Fibroblast of skin of right quadriceps (primary cell): ENCODE measurements at places on chromosomes 3 and 15.
A peak's percentile ranks its signal among the peaks of the same experiment; 100 is the strongest.

DNA sequence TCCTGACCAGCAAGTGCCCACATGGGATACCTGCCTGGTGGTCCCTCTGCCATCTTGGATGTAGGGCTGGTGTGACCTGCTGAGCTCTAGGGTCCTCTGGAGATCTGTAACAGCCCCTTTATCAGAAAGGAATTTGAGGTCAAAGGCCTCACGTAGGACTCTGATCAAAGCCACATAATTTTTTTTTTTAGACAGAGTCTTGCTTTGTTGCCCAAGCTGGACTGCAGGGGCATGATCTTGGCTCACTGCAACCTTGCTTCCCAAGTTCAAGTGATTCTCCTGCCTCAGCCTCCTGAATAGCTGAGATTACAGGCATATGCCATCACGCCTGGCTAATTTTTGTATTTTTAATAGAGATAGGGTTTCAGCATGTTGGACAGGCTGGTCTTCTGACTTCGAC, 9.5 kb downstream of the ITGB5 start:
- no peak for DNase-seq

GRCh38 chr3:108448593-108448992, 61.8 kb downstream of the MYH15 start:
- DNase-seq: no peak

GRCh38 chr3:27133060-27133459, 236.1 kb downstream of the NEK10 start:
- no peak for DNase-seq

DNA sequence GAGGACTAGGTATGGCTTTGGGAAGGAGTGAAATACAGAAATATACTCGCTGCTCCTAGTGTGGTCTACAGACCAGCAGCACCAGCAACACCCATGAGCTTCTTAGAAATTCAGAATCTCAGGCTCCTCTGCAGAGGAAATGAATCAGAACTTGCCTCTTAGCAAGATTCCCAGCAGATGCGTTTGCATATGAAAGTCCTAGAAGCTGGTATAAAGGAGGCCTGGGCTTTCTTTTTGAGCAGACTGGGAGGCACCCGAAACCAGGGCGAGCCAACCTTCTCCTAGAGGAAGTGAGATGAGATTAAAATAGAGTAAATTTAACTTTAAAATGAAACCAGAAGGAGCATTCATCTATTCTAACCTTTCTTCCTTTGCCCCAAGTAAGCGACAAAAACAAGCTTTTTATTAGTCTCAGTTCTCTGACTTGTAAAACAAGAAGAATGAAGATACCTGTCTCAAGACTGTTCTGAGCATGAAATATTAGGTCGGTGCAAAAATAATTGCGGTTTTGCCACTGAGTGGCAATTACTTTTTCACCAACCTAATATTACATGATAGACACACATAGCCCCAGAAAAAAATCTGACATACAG, 140.0 kb downstream of the PDZRN3 start:
- peak; percentile 39 for DNase-seq

DNA sequence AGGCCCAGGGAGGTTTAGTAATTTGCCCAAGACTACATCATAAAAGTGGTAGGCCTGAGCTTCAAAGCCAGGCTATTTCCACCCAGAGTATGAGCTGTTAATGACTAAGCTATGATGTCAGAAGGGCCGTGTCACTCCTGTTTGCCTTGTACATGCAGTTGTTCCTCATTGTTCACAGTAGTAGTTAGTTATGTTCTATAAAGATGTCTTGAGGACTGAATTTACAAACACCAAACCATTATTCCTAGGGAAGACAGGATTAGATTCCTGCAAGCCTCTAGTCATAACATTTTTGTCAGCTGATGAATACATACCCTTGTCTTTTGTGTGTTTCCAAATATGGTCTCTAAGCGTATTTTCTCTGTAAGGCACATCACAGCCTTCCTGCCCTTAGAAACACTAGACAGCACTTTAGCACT, 20.9 kb upstream of the LARS2 start:
- peak; percentile 93 for DNase-seq

DNA sequence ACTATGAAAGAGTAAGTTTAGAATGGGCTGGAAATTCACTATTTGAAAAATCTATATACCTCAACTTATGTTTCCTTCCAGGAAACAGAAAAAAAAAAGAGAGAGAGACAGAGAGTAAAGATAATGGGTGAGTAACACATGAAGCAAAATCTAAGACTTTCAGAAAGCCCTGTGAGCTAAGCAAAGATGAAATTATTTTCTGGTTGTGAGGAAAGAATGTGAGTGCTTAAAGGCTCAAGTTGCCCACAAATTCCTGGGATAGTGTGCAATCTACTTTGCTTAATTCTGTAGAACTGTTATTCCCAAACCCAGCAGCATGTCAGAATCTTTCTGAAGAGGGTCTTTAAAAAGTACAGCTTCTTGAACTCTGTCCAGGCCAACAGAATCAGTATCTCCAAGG, 337.7 kb upstream of the AGTR1 start:
- DNase-seq: peak; percentile 78

GRCh38 chr15:70823196-70823595, 30.8 kb downstream of the LARP6 start:
- peak; percentile 19 for DNase-seq

DNA sequence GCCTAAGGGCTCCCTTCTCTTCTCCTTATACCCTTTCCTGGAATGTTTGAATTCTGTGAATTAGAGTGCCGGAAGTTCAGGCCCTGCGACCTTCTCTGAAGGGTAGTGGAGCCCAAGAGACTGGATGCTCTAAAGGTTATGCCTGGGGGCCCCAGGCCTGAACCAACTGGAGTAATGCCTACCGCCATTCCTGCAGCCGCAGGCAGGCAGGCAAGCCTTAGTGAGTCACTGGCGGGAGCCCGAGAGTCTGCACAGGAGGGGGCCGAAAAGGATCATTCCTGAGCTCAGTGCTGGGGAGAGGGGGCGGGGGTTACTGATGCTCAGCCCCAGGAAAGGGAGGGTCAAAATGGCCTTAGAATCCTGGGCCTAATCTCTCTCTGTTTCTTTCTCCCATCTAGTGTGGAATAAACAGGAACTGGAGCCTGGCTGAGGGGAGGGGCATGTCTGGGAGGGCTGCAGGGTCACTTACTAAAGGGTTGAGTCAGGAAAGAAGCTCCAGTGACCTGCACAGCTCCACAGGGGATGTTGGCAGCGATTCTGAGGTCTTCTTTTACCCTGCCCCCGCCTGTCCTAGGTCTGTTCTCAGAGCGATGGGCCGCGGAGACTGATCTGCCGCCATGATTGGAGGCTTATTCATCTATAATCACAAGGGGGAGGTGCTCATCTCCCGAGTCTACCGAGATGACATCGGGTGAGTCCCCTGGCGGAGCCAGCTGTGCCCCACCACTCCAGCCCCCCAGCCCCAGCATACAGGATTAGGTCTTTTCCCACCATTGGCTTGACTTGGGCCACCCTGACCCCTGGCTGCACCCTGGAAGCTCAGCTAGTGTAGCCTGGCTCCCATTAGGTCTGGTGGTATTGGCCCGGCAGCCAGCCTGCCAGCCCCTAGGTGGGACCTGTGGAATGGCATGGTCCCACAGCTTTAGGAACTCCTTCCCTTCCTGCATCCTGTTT, 2.0 kb downstream of the AP2M1 start:
- peak; percentile 97 for DNase-seq

DNA sequence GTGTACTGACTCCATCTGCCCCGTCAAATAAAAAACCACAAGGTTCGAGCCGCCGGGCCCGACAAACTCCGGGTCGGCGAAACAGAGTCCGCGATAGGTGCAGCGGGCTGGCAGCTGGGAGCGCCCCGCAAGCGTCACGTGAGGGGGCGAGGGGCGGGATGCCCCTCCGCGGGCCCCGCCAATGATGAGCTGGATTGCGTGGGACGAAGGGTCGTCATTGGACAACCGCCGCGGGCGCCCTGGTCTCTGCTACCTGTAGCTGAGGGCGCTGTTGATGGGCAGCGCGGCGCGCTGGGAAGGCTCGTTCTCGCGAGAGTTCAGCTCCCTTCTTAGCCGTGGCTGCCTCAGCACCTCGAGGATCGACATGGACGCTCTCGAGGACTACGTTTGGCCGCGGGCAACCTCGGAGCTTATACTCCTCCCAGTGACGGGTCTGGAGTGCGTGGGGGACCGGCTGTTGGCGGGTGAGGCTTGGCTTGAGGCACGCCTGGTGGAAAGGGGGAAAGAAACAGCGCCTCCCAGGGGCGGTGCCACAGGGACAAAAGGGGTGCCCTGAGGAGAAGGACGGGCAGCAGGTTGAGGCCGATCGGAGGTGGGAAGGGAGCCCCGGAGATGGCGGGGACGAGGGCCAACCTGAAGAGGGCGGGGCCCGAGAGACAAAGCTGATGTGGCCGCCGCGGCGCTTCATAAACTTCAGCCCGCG, at the start of gene WDR6:
Gene WDR6 (plus strand): TSS at position 324 of the 703 bp plus-strand sequence. CDS start 41 bp downstream, at position 365.
- DNase-seq: peak; percentile 98

DNA sequence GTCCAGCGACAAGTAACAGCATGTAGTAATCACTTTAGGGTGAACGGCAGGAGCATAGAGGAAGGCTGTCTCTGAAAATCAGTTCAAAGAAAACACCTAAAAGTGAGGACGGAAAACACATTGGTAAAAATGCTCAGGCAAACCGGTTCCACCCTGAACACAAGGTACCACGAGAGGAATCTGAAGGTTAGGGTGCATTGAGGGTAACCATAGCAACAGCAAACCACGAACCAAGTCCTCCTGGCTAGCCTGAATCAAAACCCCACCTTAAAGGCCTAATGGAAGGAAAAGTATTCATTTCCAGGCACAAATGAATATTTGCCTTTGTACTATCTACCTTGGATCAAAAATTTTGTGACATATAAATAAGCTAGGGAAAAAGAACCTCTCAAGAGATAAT, 315.0 kb downstream of the OCA2 start:
- DNase-seq: no peak

- DNase-seq: peak; percentile 39
These were observed 55.0 kb downstream of the RORA start for GRCh38 chr15:61173899-61174689.
